ENCODE measurements at places on chromosomes 2 and 18.

GRCh38 chr2:109242210-109242653 is 113.2 kb downstream of the SH3RF3 start:
- DNase-seq, result no peak

GRCh38 chr18:42780171-42780570 is 335.3 kb downstream of the RIT2 start:
- no peak for DNase-seq

GRCh38 chr2:42493468-42494354 is at the start of gene KCNG3:
KCNG3 (minus strand) TSS chr2:42493982; CDS start chr2:42493501, 481 bp downstream.
- peak; percentile 46 for DNase-seq

- no peak for DNase-seq
These were observed 98.3 kb upstream of the ZBTB14 start for GRCh38 chr18:5393779-5394178.

GRCh38 chr2:220373878-220374277 is 746.4 kb downstream of the SLC4A3 start:
- DNase-seq, result no peak

All from CD8-positive, alpha-beta memory T cell (primary cell).